Thyroid gland (tissue), 4 donors: ENCODE measurements at places on chromosomes 2 and 18. TPM values are rescaled to one million over a fixed set of nuclear protein-coding genes. Genes with fewer than 3 reads are reported as not detected.

- peak; percentile 44 for DNase-seq
- peak overlapping the region; percentile 83 for H3K27ac ChIP-seq
- H3K4me1 ChIP-seq = peaks cover 7% of the 10 kb centered on the region
Measured at GRCh38 chr2:48531141-48531648, 1.2 kb downstream of the STON1 start.

- H3K36me3 ChIP-seq = no peaks in the 10 kb centered on the region
- H3K4me1 ChIP-seq = no peaks in the 10 kb centered on the region
- no peak for DNase-seq
- no peaks in the 10 kb centered on the region for H3K27me3 ChIP-seq
- H3K4me3 ChIP-seq = no peak overlapping the region
Measured at GRCh38 chr2:224183086-224183485, 144.0 kb upstream of the SERPINE2 start.

DNA sequence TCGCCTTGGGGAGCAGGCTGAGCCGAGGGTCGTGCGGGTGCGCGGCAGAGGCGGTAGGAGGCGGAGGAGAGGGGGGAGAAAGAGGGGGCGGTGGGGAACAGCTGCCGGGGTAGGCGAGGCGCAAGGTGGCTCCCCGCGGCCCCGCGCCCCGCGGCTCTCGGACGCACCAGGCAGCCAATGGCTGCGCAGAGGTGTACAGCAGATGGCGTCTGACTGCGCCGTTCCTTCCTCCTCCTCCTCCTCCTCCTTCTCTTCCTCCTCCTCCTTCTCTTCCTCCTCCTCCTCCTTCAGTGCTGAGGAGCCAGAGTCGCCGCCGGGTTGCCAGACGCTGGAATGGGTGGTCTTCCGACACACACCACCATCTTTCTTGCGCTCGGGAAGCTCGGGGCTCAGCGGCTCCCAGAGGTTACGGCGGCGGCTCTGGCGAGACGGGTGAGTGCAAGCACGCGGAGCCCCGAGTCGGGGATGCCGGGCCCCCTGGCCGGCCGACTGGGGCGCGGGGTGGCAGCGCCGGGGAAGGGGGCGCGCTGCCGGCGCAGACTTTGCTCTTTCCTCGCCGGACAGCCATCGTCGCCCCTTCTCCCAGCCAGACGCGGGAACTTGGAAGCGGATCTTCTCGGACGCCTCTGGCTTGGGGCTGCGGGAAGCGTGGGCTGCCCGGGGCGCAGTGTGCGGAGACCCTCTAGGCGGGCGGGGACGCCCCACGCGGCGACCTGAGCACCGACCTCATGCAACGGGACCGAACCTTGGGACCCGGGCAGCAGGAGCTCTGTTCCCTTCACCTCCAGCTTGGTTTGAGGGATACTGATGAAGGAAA lies at the start of gene THSD7B:
TSS of gene THSD7B (plus strand) at position 290 of the 817 bp plus-strand sequence. CDS start 116,634 bp downstream, outside the sequence.
- DNase-seq = no peak
- no peak within 1 kb of the TSS for H3K27ac ChIP-seq
- H3K4me1 ChIP-seq = no peaks in the 10 kb centered on the region
- peaks cover 4% of the 10 kb centered on the region for H3K27me3 ChIP-seq
- H3K4me3 ChIP-seq = peak within 1 kb of the TSS; percentile 35

GRCh38 chr2:30225131-30225762 lies 6.1 kb upstream of the LBH start:
- H3K27ac ChIP-seq = peak overlapping the region; percentile 93
- H3K4me3 ChIP-seq = peak overlapping the region; percentile 15
- no peaks in the 10 kb centered on the region for H3K36me3 ChIP-seq
- peaks cover 18% of the 10 kb centered on the region for H3K4me1 ChIP-seq
- no peaks in the 10 kb centered on the region for H3K27me3 ChIP-seq

DNA sequence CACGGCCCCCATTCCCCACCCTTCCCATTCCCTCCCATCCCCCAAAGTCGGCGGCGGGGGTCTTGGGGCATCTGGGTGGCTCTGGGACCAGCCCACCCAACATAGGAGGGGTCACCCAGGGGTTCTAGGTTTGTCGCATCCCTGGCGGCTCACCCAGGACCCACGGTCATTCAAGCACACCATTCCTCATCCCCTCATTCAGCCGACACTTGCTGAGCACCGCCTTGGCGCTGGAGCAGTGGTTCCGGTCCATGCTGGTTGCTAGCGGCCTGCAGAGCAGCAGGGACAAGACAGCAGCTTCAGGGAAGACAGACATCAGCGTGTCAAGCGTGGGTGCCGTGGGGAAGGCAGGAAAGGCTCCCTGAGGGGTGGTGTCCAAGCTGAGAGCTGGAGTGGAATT lies 50.5 kb upstream of the OTOS start:
- H3K4me1 ChIP-seq = no peaks in the 10 kb centered on the region
- no peak overlapping the region for H3K27ac ChIP-seq
- no peaks in the 10 kb centered on the region for H3K27me3 ChIP-seq
- H3K36me3 ChIP-seq = no peaks in the 10 kb centered on the region

DNA sequence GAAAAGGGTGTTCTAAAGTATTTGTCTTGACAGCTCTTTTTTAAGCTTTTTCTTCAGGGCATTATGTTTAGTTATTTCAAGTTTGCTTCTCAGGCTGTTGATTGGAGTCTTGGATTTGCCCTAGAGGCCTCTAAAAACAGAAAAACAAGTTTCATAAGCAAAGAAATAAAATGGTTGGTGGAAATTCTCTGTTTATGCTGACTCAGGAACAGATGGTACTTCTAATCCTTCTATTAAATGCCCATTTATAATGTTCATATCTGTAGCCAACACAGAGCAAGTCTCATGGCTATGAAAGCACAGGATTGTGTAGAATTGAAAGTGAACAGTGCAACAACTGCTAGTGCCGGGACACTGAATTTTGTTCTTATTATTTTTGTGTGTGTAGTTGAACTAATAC lies 60.4 kb downstream of the KCNJ3 start:
- DNase-seq = no peak
- no peaks in the 10 kb centered on the region for H3K4me1 ChIP-seq
- no peaks in the 10 kb centered on the region for H3K36me3 ChIP-seq
- H3K27ac ChIP-seq = no peak overlapping the region

- H3K36me3 ChIP-seq = no peaks in the 10 kb centered on the region
- no peak overlapping the region for H3K27ac ChIP-seq
- no peaks in the 10 kb centered on the region for H3K27me3 ChIP-seq
- DNase-seq = no peak
- H3K4me1 ChIP-seq = peaks cover 11% of the 10 kb centered on the region
- H3K4me3 ChIP-seq = no peak overlapping the region
Measured at GRCh38 chr2:217993138-217993537, 9.7 kb downstream of the TNS1 start.

DNA sequence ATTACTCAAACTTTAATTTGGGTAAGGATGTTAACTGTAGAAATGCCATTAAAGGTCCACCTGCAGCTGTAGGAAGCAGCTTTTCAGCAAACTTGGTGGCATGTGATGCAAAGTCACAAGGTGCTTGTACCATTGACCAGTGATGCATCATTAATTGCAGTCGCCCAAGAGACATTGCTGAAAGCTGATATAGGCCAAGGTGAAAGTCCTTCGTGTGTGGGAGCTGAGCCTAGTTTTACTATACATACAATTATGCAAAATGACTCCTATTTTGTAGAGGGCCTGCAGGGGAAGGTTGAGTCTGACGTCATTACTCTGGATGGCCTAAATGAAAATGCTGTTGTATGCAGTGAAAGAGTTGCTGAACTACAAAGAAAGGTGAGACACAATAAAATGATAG lies 40.5 kb downstream of the ALMS1 start:
- no peak for DNase-seq
- no peaks in the 10 kb centered on the region for H3K36me3 ChIP-seq

Gene SCG2
- 11.1 TPM for total RNA-seq

Gene SLC66A2
- total RNA-seq = 99.8 TPM

Gene MC2R
- total RNA-seq = not detected

Gene PPP1R1C
- total RNA-seq = 0.78 TPM
